Mesangial cell (primary cell): ENCODE measurements at places on chromosomes 5 and 9. TPM values are rescaled to one million over a fixed set of nuclear protein-coding genes. Genes with fewer than 3 reads are reported as not detected.

Gene TAF11L5
- total RNA-seq: not detected in 2 replicates

Gene C5orf58
- not detected in 2 replicates for total RNA-seq

Gene RMRP
- 148,788 and 178,042 TPM in 2 replicates for total RNA-seq

Gene PCDHGB1
- total RNA-seq: 0.49 and 2.9 TPM in 2 replicates

Gene ARSI
- 14.8 and 32.3 TPM in 2 replicates for total RNA-seq

Gene OTP
- not detected in 2 replicates for total RNA-seq

Gene CDC20B
- total RNA-seq: not detected in 2 replicates

Gene GPR151
- not detected in 2 replicates for total RNA-seq

Gene FOXD4
- total RNA-seq: 0.25 TPM in 1 of 2 replicates, not detected in the other

Gene PCDHGB4
- 4.2 and 7.1 TPM in 2 replicates for total RNA-seq

Gene NIPAL4
- total RNA-seq: 4.2 and 5.9 TPM in 2 replicates

Gene TMEM215
- not detected in 2 replicates for total RNA-seq
